Ecto neural progenitor cell (in vitro differentiated cells): ENCODE measurements at places on chromosomes 6 and 20.

DNA sequence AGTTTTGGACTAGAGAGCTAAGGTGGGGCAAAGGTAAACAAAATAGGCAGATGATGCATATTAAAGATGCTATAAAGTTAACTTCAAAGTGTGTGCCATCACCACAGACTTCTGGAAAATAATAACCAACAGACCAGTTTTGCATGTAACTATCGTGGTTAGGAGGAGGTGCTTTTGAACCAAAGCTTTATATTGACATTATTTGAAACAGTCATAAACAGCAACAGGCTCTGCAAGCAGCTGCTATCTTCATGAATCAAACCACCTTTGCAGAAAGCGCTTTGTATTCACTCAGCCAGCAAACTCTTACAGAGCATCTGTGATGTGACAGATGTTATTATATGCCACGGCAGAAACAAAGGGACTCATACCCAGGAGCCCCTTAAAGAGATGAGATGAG, 81.9 kb downstream of the CRYBG1 start:
- DNase-seq: no peak

DNA sequence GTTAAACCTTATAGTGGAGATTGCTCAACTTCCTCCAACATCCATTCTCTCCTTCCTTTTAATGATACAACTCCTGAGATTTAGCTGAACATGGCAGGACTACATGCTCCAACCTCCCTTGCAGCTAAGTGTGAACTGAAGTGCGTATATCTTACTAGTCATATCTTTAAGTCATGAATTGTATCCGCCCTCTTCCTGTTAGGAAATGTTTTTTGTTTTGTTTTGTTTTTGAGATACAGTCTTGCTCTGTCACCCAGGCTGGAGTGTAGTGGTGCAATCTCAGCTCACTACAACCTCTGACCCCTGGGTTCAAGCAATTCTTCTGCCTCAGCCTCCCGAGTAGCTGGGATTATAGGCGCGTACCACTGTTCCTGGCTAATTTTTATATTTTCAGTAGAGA, 8.8 kb upstream of the OSTM1 start:
- no peak for DNase-seq

DNA sequence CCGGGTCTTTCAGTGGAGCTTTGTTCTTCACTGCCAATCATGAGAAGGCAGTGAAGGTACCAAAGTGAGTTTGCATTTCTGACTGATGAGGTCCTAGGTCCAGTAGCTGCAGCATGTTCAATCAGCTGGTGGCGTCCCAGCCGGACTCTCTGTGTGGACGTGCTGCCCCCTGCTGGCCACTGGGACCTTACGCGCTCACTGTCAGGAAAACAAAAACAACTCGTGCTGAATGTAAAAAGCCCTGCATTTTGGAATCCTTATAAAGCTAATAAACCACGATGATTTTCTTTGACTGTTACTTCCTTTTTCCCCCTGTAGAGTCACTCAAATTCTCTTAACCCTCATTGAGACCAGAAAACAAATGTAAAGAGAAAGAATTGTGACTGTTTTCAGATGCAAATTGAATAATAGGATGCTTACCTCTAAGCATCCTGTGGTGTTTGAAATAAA, 4.9 kb upstream of the CD24 start:
- peak; percentile 92 for DNase-seq

DNA sequence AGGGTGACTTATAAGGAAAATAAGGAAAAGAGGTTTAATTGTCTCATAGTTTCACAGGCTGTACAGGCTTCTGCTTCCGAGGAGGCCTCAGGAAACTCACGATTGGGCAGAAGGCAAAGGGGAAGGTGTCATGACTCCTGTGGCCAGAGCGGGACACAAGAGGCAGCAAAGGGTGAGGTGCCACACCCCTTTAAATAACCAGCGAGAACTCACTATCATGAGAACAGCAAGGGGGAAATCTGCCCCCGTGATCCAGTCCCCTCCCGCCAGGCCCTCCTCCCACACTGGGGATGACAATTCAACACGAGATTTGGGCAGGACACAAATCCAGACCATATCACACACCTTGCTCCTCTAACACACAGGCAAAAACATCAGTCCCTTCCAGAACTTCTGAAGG, 254.0 kb downstream of the DLL1 start:
- DNase-seq: no peak

GRCh38 chr6:33894438-33894837, 90.6 kb upstream of the MLN start:
- DNase-seq: no peak

DNA sequence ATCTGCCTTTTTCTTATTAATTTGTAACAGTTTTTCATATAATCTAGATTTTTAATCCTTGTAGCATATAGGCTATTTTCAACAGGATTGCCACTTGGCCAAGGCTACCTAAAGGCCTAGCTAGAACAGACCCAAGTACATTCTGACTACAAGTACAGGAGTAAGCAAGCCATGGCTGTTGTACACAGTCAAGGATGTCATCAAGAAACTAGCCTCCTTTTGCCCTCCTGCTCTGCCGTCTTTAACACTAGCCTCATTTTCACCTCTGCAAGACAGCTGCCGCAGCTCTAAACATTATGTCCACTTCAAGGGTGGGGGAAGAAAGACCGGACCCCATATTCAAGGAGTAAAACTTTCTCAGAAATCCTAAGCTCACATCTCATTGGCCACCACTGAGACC, 45.1 kb downstream of the EPB41L2 start:
- DNase-seq: no peak

- DNase-seq: no peak
These were observed 149.0 kb upstream of the FUT9 start for GRCh38 chr6:95866732-95867131.

- peak; percentile 20 for DNase-seq
These were observed 170.2 kb upstream of the PMEPA1 start for GRCh38 chr20:57879779-57880570.
